ENCODE measurements at places on chromosomes 6 and 20.

DNA sequence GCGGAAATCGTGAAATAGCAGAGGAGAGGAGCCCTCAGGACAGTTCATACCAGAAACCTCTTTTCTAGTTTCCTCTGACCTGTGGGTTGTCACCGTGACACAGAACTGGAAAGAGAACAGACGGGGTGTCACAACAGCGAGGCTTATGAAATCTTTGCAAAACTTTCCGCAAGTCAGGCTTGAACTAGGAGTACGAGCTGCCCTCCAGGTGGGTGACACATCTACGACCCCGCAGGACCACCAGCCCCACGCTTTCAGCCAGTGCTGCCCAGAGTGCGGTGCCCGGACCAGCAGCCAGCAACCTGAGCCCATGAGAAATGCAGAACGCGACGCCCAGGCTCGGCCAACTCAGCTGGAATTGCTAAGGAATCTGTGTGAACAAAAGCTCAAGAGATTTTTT is 30.8 kb downstream of the WRNIP1 start:
- no peak for DNase-seq

DNA sequence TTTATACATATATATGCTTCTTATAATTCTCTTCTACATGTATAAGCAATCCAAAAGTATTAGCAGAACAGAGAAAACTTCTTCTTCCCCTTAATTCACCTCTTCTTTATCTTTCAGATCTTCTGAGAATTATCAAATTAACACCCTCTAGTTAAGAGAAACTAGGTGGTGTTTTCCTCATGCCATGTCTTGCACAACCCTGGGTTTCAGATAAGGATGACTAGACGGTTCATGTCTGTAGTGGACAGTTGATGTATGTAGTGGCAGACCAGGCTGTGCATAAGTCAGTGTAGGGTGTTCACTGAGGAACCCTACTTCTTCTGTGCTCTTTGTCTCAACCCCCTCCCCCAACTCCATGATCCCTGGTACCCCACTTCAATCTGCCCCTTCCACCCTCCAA is 187.3 kb downstream of the SAMD5 start:
- no peak for DNase-seq

DNA sequence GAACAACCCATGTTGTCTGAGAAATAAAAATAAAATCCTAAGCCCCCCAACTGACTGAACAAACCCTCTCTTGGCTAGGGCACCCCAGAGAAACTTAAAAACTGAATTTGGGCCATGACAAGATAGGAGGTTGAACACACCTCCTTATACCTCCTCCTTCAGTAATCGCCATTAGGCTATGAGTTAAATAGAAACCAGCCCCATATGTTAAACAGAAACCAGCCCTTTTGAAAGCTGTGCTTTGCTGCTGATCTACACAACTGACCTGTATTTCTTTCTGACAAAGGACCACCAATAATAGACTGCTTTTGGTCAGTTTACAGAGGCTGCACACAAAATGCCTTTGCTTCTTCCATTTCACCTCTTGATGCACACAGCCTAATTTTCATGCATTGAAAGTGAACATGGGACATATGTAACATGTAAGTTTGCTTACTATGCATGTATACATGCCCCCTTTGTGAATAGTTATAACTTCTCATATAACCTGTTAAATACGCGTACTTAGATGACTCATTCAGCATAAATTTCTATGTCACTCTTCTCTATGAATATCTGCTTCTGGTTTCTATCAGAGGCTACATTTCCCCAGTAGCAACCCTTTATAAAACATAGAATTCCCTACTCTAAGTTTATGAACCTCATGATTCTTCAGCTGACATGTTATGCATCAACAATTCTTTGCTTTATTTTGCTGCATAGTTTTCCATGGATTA is 462.9 kb downstream of the COL12A1 start:
- DNase-seq: no peak

DNA sequence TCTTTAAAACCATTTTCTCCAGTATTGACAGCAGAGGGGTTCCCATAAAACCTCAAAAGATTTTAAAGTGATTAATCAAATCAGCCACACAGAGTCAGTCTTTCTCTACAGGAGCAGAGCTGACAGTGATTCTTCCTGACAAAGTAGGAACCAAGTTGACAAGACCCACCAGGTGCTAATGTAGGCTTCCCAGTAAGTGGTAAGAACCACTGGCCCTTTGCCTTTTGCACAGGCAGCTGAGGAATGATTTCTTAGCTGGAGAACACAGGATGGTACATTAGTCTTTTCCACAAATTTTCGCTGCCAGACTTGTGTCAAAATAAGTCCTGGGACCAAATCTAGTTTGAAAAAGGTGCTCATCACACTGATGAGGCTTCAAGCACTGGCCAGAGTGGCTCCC is 95.8 kb downstream of the ARMC2 start:
- no peak for DNase-seq

- no peak for DNase-seq
Observed at GRCh38 chr6:140487586-140487985, 1113.1 kb upstream of the CITED2 start.

DNA sequence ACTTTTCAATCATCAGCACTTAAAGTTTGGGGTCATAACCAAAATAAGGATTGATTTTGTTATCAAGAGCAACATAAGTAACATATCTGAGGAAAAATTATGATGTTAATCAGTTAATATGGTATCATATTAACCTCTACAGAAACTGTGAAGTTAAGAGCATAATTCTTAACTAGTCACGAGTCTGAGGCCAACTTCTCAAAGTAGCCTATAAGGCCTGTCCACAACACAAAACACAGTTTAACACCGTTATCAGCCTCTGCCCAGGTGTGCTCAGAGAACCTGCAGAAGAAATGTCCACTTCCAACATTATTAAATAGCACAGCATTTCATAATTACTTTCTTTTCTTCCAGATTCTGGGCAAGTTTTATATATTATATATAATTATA is 1.1 kb downstream of the STX7 start:
- DNase-seq: no peak

DNA sequence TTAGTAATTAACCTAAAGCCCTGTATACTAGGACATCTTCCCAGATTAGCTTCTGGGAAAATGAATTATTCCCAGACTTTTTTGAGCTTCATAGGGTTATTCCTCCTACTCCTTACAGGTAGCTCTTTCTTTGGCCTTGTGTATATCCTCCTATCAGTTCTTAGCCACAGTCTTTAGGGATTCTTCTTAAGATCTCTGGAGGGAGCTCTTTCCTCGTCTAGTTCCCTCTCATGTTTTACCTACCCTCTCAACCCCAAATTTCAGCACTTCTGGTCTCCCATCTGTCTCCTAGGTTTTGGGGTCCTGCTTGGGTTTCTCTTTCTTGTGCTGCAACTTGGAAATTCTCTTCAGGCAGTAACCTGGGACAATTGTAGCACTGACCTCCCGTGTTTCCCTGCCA is 46.4 kb upstream of the SLC35B3 start:
- no peak for DNase-seq

- DNase-seq: peak; percentile 18
Observed at GRCh38 chr20:45782890-45783289, 8.8 kb downstream of the WFDC3 start.

- no peak for DNase-seq
Observed at GRCh38 chr20:39568109-39568508, 606.0 kb downstream of the DHX35 start.

GRCh38 chr6:43810965-43811732 is 41.1 kb downstream of the VEGFA start:
- peak; percentile 15 for DNase-seq

DNA sequence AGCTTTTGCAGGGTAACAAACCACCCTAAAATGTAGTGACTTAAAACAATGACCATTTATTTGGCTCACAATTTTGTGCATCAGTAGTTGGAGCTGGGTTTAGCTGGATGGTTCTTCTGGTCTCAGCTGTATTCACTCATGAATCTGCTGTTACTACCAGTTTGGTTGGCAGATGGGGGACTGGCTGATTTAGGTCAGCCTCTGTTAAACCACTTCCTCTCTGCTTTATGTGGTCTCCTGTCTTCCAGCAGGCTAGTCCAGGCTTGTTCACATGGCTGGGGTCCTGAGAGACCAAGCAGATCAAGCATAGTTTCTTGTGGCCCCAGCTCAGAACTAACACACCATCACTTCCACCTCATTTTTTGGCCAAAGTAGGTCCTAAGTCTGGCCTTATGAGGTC is 67.2 kb upstream of the LAMP5 start:
- DNase-seq: no peak

- no peak for DNase-seq
Observed at GRCh38 chr6:155213611-155214372, 50.0 kb upstream of the CLDN20 start.

GRCh38 chr6:27474172-27474465 is 1.2 kb upstream of the ZNF184 start:
- no peak for DNase-seq

DNA sequence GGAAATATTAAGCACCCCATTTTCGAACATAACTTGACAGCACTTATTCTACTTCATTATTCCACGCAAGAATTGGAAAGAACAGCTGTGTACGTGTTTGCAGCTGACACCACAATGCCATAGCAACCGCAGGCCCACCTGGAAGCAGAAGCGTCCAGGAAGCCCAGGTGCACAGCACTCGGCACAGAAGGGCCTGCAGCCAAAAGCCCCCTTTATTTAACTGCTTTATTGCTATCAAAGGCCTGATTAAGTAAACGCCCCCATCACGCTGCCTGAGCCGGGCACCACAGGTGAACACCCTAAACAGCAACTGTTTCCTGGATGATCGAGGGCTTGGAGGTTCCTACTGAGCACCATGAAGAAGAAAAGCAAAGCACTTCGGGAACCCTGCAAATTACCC is 6.3 kb downstream of the TAF4 start:
- DNase-seq: no peak

- no peak for DNase-seq
Observed at GRCh38 chr6:122408240-122408639, 8.8 kb downstream of the HSF2 start.

GRCh38 chr6:159043947-159044346 is 844 bp downstream of the TAGAP start:
- DNase-seq: no peak

- DNase-seq: peak; percentile 86
Observed at GRCh38 chr6:143575440-143575839, 63.9 kb upstream of the FUCA2 start.

DNA sequence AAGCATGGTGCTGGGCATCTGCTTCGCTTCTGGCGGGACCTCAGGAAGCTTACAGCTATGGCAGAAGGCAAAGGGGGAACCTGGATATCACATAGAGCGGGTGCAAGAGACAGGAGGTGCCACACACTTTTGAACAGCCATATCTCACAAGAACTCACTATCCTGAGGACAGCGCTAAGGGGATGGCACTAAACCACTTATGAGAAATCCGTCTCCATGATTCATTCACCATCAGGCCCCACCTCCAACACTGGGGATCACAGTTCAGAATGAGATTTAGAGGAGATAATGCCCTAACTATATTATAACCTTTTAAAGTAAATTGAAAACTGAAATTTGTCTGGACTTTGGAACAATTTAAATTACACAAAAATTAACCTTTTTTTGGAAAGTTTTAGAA is 37.8 kb upstream of the SUMO4 start:
- DNase-seq: no peak

GRCh38 chr6:87378947-87379346 is 28.8 kb upstream of the CFAP206 start:
- no peak for DNase-seq

GRCh38 chr20:20895537-20895936 is 183.1 kb upstream of the RALGAPA2 start:
- DNase-seq: no peak

DNA sequence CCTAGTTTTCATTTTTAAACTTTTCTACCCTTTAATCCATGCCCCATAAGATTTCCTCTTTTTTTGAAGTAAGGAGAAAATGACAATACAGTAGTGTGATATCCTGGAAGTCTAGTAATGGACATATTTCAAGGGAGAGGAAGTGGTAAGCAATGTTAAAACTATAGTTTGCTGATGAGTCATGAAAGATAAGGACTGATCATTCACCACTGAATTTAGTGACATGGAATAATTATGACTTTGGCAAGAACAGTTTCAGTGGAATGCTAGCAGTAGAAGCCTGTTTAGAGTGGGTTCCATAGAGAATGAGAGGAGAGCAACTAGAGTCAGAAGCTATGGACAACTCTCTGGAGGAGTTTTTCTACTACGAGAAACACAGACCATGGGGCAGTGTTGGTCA is 24.9 kb upstream of the SLC2A12 start:
- DNase-seq: peak; percentile 78

DNA sequence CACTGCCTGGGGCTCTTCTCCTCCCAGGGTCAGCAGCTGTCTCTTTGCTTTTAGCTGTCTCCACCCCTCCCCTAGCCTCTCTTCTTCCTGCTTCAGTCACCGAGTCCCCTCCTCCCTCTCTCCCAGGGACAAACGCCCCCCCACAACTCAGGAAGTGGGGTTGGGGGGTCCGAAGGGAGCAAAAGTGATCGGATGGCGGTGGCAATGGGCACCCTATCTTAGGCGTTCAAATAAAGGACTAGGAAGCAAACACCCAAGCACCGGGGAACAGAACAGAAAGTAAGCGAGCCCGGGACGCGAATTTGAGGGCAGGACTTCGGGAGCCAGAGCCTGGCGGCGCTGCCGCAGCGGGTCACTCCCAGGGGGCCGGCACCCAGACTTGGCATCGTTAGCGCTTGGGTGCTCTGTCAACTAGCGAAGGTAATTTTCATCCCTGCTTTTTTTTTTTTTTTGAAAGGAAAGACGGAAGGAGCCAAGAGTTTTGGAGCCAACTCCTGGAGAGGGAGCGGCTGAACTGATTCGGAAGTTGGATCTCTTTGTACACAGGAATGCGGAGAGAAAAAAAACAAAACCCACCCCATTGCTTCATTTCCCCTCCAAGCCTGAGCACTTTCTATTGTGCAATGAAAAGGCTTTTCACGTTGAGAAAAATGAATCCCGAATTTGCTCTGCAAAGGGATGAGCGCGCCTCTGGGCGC is 815 bp upstream of the ITPR3 start:
- peak; percentile 27 for DNase-seq

- DNase-seq: no peak
Observed at GRCh38 chr6:93790981-93791380, 371.6 kb upstream of the EPHA7 start.

GRCh38 chr6:119902681-119903080 is 553.1 kb upstream of the MAN1A1 start:
- no peak for DNase-seq

- DNase-seq: peak; percentile 49
Observed at GRCh38 chr6:3484192-3484591, 27.3 kb upstream of the SLC22A23 start.

GRCh38 chr6:105449756-105450390 is 47.0 kb upstream of the PREP start:
- peak; percentile 17 for DNase-seq

DNA sequence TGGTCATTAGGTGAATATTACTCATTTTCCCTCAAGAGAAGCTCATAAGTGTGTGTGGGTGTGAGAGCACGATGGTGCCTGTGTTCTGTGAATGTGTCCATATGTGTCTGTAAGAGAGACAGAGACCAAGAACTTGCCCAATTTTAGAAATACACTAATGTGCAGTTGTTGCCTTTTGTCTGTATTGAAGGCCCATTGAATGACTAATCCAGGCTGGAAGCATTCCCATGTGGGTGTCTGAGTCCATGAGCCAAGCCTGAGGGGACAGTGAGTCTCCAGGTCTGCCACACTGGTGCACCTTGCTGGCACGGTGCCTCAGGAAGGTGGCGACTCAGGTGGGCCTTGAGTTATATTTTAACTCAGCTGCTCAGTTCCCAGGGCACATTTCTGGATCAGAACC is 25.5 kb upstream of the ASXL1 start:
- DNase-seq: peak; percentile 76

- no peak for DNase-seq
Observed at GRCh38 chr6:142771162-142771561, 173.8 kb downstream of the HIVEP2 start.

Measured in IMR-90 (cell line).